ENCODE measurements at places on chromosomes 1 and 21.

- DNase-seq: no peak
Observed at GRCh38 chr1:90274376-90274775, 279.5 kb downstream of the ZNF326 start.

DNA sequence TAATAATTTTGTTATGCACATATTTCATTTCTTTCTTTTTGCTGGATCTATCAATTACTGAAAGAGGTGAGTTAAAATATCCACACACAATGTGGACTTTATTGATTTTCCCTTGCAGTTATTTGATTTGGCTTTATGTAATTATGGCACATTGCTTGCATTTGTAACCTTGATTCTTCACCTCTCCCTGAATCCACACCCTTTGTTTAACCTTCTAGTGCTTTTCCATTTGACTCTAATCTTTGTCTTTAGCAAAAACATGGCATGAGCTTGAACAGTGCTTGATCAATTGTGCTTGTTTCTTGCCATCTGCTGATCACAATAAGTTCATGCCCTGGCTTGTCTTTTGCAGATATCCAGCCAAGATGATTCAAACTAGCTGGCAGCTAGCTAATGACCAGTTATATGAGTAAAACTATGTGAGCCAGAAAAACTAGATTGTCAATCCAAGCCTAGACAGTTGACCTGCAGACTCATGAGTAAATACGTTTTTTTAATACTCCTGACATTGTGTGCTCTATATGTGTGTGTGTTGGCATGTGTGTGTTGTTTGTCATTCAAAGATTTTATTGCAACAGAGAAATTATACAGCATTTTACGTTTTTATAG is 899.2 kb downstream of the NCAM2 start:
- no peak for DNase-seq

DNA sequence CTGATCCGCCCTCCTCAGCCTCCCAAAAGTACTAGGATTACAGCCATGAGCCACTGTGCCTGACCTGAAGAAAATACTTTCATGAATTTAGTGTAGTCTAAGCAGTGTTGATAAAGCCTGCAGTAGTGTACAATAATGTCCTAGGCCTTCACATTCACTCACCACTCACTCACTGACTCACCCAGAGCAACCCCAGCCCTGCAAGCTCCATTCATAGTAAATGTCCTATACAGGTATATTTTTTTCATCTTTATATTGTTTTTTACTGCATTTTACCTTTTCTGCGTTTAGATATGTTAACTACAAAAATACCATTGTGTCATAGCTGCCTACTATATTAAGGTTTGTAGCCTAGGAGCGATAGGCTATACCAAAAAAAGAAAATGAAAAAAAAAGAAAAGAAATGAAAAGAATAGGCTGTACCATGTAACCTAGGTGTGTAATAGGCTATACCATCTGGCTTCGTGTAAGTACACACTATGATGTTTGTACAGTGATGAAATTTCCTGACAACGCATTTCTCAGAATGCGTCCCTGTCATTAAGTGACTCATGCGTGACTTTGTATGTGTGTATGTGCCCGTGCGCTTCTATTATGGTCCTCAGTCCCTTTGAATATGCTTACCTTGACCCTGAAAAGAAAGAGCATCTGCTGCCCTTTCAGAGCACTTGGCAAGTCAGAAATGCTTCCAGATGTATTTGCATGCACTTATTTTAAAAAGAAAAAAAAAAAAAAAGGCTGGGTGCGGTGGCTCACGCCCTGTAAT is 9.2 kb upstream of the SLAMF8 start:
- DNase-seq: no peak

DNA sequence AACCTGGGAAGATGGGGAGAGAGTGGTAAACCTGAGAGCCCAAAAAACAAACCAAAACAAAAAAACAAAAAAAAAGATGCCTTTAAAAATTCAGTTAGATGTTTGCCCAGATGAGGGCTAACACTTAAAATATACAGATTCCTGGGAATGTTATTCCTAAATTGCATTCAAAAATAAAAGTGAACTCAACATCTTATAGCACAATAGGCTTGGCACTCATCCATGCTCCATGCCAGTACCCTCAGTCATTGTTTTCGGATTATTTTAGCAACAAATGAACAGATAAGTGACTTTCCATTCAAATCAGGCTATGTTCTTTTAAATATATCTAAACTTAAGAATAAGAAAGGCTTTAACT is 3.7 kb downstream of the ATP1A1 start:
- DNase-seq: no peak

GRCh38 chr1:220971221-220971620 is 92.0 kb downstream of the HLX start:
- DNase-seq: no peak

Data from activated gamma-delta T cell treated with Interleukin-2 at 50 U/mL for 16 hours (primary cell).